Vagina (tissue), 2 donors: ENCODE measurements at places on chromosomes 12 and 14.

- no peak for DNase-seq
- no peaks in the 10 kb centered on the region for H3K36me3 ChIP-seq
- no peak overlapping the region for H3K4me3 ChIP-seq
- H3K27ac ChIP-seq: no peak overlapping the region
Observed at GRCh38 chr12:1574865-1575259, 19.5 kb downstream of the FBXL14 start.

GRCh38 chr14:98893675-98894074 is 378.3 kb downstream of the BCL11B start:
- peaks cover 19% of the 10 kb centered on the region for H3K4me1 ChIP-seq
- H3K36me3 ChIP-seq: no peaks in the 10 kb centered on the region
- no peaks in the 10 kb centered on the region for H3K27me3 ChIP-seq
- DNase-seq: no peak
- H3K4me3 ChIP-seq: no peak overlapping the region

GRCh38 chr14:67820428-67820971 is 921 bp downstream of the RAD51B start:
- peak overlapping the region; percentile 84 for H3K27ac ChIP-seq
- H3K27me3 ChIP-seq: no peaks in the 10 kb centered on the region
- H3K4me1 ChIP-seq: peaks cover 5% of the 10 kb centered on the region

- H3K36me3 ChIP-seq: no peaks in the 10 kb centered on the region
- H3K4me1 ChIP-seq: peaks cover 57% of the 10 kb centered on the region
- peak overlapping the region; percentile 25 for H3K4me3 ChIP-seq
- H3K27ac ChIP-seq: peak overlapping the region; percentile 88
- no peaks in the 10 kb centered on the region for H3K27me3 ChIP-seq
- no peak for DNase-seq
Observed at GRCh38 chr12:14260011-14260993, 105.2 kb upstream of the ATF7IP start.

- no peak for DNase-seq
- no peak overlapping the region for H3K27ac ChIP-seq
- no peaks in the 10 kb centered on the region for H3K36me3 ChIP-seq
- peaks cover 8% of the 10 kb centered on the region for H3K4me1 ChIP-seq
- no peaks in the 10 kb centered on the region for H3K27me3 ChIP-seq
Observed at GRCh38 chr12:68675101-68675842, 11.5 kb upstream of the NUP107 start.

DNA sequence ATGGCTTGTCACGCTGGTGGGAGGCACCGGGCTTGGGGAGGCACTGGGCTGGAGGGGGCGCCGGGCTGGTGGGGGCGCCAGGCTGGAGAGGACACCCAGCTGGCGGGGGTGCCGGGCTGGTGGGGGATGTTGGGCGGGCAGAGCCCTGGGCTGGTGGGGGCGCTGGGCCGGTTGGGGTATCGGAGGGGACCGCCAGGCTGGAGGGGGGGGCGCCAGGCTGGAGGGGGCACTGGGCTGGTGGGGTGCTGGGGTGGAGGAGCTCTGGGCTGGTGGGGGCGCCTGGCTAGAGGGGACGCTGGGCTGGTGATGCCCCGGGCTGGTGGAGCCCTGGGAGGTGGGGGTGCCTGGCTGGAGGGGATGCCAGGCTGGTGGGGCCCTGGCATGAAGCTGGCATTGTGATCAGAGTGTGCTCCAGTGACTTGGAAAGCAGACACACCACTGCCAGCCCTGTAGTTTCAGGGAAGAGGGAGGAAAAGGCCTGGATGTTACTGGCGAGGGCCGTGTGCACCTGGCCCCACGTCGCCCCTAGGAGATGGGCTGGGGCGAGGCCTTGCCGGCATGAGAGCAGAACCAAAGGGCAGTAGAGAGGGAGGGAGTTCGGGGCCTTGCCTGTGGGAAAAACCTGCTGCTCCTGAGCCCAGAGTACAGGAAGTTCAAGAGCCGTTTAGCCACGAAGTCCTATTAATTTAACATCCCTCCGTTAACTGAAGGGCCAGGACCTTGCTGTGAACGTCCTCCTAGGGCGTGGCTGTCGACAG is 13.1 kb downstream of the TEDC1 start:
- no peak for DNase-seq
- no peaks in the 10 kb centered on the region for H3K4me1 ChIP-seq
- no peak overlapping the region for H3K4me3 ChIP-seq
- H3K36me3 ChIP-seq: no peaks in the 10 kb centered on the region

- H3K4me3 ChIP-seq: no peak overlapping the region
- no peaks in the 10 kb centered on the region for H3K27me3 ChIP-seq
- peaks cover 41% of the 10 kb centered on the region for H3K4me1 ChIP-seq
- H3K36me3 ChIP-seq: no peaks in the 10 kb centered on the region
Observed at GRCh38 chr14:98955741-98956070, 316.3 kb downstream of the BCL11B start.

- no peak overlapping the region for H3K4me3 ChIP-seq
- no peak for DNase-seq
- H3K4me1 ChIP-seq: no peaks in the 10 kb centered on the region
- no peaks in the 10 kb centered on the region for H3K27me3 ChIP-seq
Observed at GRCh38 chr14:61977217-61977616, 215.0 kb downstream of the SNAPC1 start.

DNA sequence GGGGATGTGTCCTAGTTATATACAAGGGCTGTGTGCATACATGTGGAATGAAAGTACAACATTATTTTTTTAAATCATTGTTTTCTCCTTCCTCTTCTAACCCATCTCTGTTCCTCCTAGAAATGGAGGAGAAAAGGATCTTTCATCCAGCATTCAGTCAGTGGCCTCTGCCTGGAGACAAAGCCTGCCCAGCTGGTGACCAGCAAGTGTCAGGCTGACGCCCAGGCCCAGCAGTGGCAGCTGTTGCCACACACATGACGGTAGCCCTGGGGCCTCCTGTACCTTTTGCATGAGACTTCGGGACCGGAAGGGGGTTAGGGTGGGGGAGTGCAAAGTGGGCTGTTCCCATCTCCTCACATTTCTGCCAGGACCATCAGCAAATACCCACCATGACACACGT is 46.2 kb downstream of the ERH start:
- H3K27ac ChIP-seq: no peak overlapping the region
- H3K4me1 ChIP-seq: peaks cover 31% of the 10 kb centered on the region
- no peaks in the 10 kb centered on the region for H3K36me3 ChIP-seq
- no peak for DNase-seq

DNA sequence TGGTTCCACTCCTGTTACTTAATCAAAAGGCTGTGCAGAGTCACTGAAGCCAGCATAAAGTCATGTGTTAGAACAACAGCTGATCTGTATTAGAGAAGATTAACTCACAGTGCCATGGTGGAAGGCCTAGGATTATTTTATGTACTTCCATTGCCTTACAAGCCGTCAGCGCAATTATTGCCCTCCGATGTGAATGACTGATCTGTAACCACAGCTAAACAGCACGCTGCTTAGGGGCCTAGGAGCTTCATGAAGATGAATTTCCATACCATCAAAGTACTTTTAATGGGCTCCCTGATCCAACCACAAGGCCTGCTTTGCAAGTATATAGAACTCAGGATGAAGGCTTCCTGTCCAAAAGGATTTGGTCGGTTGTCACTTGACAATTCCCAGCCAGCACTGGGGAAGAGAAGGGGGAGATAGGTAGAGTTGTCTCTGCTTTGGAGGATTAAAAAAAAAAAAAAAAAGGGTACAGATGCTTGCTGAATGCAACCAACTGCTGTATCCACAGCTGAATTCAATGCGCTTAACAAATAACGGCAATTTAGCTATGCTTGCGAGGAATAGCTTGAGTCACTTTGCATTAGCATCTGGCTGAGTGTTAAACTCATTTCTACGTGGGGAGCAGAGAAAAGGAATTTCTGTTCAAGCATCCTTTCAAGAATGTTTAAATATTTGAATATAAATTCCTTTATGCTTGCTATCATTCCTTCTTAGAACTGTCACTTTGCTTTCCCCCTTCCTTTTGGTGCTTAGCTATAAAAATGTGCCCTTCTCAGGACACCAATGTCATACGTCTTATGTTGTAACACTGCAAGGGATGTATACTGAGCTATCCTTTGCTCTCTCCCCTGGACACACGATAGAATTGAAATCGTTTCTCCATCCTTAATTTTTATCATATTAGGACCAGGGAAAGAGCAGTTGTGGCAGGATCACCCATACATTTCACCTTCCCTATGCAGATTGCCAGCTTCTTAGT is 387.8 kb downstream of the SOX5 start:
- no peak for DNase-seq
- H3K4me3 ChIP-seq: no peak overlapping the region
- H3K4me1 ChIP-seq: peaks cover 15% of the 10 kb centered on the region
- H3K36me3 ChIP-seq: no peaks in the 10 kb centered on the region

DNA sequence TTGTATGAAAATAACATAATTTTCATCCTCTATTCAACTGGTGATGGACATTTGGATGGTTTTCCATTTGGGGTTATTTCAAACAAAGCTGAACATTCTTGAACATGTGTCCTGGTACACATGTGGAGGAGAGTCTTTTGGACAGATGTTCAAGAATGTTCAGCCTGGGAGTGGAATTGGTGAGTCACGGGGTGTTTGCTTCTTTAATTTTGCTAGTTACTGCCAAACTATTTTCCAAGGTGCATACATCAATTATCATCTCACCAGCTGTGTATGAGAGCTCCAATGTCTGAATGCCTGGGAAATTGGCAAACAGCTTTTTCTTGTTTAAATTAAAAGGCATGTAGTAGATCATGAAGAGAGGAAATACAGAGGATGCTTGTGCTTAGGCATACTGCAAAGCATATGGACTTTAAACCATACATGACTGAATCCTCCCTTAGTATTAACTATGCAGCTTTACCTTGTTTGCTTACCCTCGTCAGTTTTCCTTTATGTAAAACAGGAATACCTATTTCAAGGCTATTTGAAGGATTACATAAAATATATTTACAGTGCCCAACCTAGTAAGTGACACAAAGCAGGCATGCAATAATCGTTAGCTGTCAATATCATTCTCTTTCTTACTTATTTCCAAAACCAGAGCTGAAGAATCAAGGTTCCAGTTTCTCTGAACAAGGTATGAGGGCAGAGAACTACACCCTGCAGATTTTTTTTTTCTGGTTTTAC is 152.1 kb downstream of the ITPR2 start:
- H3K27me3 ChIP-seq: no peaks in the 10 kb centered on the region
- H3K4me1 ChIP-seq: no peaks in the 10 kb centered on the region
- H3K4me3 ChIP-seq: no peak overlapping the region
- H3K36me3 ChIP-seq: no peaks in the 10 kb centered on the region
- no peak for DNase-seq

GRCh38 chr14:33589334-33589733 is 361.5 kb downstream of the EGLN3 start:
- no peaks in the 10 kb centered on the region for H3K27me3 ChIP-seq
- H3K4me3 ChIP-seq: no peak overlapping the region

DNA sequence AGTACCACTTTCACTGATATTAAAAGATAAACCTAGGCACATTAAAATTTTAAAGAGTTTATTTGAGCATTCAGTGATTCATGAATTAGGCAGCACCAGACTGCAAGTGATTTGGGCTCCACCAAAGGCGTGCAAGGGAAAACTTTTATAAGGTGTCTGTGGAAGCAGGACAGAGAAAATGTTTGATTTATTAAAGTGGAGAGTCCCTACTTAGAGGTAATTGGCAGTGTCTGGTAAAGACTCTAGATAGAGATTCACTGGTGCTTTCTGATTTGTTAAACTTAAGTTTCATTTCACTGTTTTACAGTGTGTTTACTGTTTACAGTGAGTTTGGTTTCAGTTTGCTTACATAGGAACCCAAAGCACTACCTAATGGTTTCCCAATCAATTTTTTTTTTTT is 72.8 kb downstream of the ANKS1B start:
- no peaks in the 10 kb centered on the region for H3K36me3 ChIP-seq
- H3K4me1 ChIP-seq: no peaks in the 10 kb centered on the region
- H3K27ac ChIP-seq: peak overlapping the region; percentile 33
- no peak for DNase-seq
- H3K27me3 ChIP-seq: no peaks in the 10 kb centered on the region
- H3K4me3 ChIP-seq: peak overlapping the region; percentile 4

GRCh38 chr14:64337888-64338615 is 43.9 kb upstream of the ESR2 start:
- H3K4me1 ChIP-seq: peaks cover 15% of the 10 kb centered on the region
- no peaks in the 10 kb centered on the region for H3K27me3 ChIP-seq
- DNase-seq: no peak
- H3K4me3 ChIP-seq: peak overlapping the region; percentile 93
- no peaks in the 10 kb centered on the region for H3K36me3 ChIP-seq

- H3K36me3 ChIP-seq: no peaks in the 10 kb centered on the region
- no peaks in the 10 kb centered on the region for H3K4me1 ChIP-seq
- no peak overlapping the region for H3K4me3 ChIP-seq
- peak overlapping the region; percentile 46 for H3K27ac ChIP-seq
Observed at GRCh38 chr12:102542816-102543440, 62.6 kb upstream of the IGF1 start.

DNA sequence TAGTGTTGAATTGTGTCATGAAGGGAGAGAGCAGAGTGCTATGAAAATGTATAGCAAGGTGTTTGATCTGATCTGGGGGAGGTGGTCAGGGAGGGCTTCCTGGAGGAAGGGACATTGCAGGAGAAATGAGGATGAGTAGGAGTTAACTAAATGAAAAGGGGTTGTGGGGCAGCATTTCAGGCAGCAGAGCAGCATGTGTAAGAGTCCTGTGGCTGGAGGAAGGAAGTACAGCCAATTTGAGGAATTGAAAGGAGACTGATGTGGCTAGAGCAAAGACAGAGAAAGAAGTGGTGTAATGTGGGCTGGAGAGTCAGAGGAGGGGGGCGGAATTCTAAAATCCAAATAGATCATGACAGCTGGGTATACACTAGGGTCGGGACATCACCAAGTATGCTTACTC is 20.5 kb downstream of the NPC2 start:
- peaks cover 24% of the 10 kb centered on the region for H3K36me3 ChIP-seq
- H3K4me1 ChIP-seq: no peaks in the 10 kb centered on the region
- no peak overlapping the region for H3K27ac ChIP-seq
- H3K27me3 ChIP-seq: no peaks in the 10 kb centered on the region
- H3K4me3 ChIP-seq: no peak overlapping the region
- no peak for DNase-seq

- H3K27me3 ChIP-seq: no peaks in the 10 kb centered on the region
- H3K4me3 ChIP-seq: no peak overlapping the region
- DNase-seq: no peak
- no peaks in the 10 kb centered on the region for H3K36me3 ChIP-seq
- no peak overlapping the region for H3K27ac ChIP-seq
Observed at GRCh38 chr14:41785696-41786095, 179.0 kb downstream of the LRFN5 start.

DNA sequence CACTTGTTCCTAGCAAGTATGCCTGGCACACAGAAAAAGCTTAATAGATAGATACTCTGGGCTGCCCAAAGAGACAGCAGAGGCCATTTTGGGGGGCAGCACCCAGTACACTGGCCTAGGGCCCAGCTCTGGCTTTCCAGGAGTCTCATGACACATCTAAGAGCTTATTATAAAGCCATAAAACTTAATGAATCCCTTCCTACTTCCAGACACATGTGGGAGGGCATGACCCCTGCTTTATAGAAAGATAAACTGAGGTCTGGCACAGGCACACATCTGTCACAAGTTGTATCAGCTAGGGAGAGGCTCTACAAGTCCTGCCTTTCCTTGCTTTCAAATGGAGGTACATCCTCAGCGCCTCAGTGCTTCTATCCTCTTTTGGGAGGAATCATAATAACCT is 27.1 kb downstream of the FMNL3 start:
- H3K36me3 ChIP-seq: no peaks in the 10 kb centered on the region
- H3K4me1 ChIP-seq: peaks cover 12% of the 10 kb centered on the region
- H3K27me3 ChIP-seq: no peaks in the 10 kb centered on the region
- no peak for DNase-seq
- no peak overlapping the region for H3K27ac ChIP-seq
